ENCODE measurements at places on chromosomes 4 and X.
A peak's percentile ranks its signal among the peaks of the same experiment; 100 is the strongest.

- DNase-seq: peak; percentile 69
These were observed 34.0 kb upstream of the GRPEL1 start for GRCh38 chr4:7101692-7102515.

DNA sequence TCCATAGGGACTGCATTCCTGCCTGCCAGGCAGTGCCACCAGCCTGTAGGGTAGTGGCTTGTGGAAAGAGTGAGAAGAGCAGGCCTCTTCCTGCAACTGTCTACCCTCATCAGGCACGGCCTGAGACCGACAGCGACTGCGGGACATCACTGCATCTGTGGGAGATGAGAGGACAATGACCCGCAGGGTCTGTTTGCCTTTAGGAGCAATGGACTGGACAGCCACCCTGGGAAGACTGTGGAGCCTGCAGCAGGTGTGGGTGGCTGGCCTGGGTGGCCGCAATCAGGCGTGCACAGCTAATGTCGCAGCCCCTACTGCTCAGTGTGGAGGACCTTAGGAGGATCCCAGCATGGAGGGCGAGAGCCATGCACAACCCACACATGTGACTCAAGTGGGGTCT lies 227.9 kb downstream of the PTTG2 start:
- DNase-seq: no peak

GRCh38 chrX:106932960-106933537 lies 12.8 kb downstream of the CLDN2 start:
- no peak for DNase-seq

DNA sequence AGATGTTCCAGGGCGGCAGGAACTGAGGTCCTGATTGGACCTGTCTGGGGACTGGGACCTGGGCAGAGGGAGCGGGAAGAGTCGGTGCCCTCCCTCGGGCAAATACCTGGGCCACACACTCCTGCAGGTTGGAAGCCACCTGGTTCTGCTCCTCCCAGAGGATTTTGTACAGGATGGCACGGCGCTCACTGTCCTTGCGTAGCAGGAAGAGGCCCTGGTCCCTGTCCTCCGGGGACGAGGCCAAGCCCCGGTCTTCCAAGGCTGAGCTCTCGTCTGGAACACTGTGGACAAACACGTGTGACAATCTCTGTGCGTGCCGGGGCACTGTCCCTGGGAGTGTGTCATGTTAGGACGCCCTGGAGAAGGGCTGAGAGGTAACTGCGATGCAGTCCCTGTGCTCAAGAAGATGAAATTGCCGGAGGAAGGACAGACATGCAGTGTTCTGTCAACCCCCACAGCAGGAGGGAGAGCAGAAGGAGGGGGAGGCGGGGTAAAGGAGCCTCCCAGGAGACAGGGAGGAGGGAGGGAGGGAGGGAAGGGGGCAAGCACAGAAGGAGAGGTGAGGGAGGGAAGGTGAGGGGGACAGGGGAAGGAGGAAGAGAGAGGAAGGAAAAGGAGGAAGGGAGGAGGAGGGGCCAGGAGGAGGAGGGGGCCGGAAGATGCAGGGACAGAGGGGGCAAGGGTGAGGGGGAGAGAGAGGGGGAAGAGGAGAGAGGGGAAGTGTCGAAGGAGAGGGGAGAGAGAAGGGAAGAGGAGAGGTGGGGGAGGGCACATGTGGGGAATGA lies 29.0 kb downstream of the PDHA1 start:
- DNase-seq: no peak

DNA sequence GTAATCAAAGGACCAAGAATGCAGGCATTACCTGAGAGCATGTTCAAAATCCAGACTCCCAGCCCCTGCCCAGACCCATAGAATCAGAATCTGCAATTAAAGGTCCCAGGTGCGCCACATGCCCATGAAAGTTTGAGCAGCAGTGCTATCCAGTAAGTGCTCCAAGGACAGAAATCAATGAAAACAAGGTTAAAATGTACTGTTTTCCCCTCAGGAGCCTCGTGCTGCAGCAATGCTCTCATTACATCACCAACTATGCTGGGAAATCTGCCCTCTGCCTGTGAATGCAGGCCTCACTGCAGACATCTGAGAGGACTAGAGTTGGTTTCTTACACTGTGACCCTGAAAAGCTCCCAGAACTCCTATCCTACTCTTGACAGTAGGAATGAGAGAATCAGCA lies 21.1 kb downstream of the ANXA5 start:
- DNase-seq: no peak

- no peak for DNase-seq
These were observed 152.5 kb upstream of the STX18 start for GRCh38 chr4:4694296-4694772.

DNA sequence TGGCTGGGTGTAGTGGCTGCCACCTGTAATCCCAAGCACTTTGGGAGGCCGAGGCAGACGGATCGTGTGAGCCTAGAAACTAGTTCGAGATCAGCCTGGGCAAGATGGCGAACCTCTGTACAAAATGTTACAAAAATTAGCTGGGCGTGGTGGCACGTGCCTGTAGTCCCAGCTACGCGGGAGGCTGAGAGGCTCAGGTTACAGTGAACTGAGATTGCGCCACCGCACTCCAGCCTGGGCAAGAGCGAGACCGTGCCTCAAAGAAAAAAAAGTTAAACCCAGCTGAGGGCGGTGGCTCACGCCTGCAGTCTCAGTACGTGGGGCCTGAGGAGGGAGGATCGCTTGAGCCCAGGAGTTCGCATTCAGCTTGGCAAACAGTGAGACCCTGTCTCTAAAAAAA lies 1.1 kb downstream of the TKTL1 start:
- no peak for DNase-seq

DNA sequence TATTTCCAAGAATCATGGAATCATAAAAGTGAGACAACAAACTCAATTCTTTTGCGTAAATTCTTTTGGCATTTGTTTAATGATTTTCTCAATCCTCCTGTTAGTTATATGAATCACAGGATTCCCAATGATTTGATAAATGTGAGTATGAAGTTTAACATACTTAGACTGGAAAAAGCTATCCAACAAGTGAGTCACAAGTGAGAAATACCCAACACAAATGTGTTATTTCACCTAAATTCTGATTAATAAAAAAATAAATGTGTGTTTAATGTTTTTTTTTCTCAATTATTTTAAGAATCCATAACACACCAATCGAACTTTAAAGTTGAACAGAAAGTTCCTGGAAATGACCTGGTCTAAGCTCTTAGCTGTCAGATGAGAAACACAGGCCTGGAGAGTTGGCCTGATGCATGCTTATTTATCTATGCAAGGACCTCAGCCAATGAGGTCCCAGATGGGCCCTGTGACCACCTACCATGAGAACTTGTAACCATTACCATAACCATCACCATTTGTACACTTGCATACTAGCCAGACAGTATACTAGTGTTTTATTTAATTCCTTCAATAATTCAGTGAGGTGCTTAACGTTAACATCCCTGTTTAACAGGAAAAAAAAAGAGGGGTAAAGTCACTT lies 386.7 kb downstream of the SPRY1 start:
- no peak for DNase-seq

DNA sequence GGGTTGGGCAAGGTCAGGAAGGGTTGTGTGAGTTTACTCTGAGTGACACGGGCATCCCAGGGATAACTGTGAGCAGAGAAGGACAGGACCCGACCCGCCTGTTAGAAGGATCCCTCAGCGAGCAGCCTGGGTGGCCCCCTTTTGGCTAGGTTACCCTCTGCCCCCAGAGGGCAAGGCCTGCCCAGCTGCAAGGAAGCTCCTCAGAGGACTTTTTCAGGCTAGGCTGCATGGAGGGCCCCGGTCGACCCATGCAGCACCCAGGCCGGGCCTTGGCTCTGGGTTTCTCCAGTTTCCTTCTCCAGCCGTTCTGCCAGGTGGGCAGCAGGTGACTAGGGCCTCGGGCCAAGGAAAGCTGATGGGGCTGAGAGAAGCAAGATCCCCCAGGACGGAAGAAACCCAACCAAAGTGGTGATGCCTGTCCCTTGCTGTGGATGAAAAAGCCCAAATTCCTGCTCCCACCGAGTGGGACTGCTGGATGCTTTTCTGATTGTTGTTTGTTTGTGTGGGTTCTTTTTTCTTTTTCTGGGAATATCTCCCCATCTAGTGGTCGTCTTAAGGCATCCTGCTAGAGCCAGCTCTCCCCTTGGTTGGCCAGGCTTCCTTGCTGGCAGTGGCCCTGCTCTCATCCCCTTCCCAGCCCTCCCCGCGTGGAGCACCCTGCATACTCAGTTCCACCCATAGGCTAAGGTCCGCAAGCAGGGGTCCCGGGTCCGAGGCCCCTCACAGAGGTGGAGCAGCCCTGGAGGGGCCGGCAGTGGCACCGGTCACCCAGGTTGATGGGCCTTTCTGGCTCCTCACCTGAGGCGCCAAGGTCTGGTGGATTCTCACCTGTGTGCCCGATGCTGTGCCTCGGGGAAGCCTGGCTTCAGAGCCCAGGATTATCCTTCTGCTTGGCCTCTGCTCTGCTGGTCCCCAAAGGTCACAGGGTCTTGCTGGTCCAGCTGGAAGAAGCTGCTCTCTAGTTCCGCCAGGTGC lies 1.8 kb downstream of the ZFP92 start:
- DNase-seq: no peak

- DNase-seq: no peak
These were observed 164.0 kb upstream of the FGF13 start for GRCh38 chrX:138875472-138875871.

DNA sequence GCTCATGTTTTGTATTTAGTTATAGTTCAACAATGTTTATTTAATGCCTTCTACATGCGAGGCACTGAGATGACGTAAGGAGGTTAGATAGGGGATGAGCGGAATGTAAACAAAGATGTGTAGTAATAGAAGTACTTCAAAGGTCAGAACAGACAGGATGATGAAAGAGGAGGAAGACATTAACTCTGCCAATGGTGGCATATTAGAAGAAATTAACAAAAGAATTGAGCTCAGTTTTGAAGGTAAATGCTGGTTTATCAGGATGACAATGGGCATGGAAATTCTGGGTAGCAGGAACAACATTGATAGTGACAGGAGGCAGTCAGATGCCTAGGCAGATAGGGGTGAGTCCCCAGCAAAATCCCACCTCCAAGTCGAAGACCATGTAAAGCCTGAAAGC lies 62.3 kb upstream of the PGRMC2 start:
- DNase-seq: no peak

DNA sequence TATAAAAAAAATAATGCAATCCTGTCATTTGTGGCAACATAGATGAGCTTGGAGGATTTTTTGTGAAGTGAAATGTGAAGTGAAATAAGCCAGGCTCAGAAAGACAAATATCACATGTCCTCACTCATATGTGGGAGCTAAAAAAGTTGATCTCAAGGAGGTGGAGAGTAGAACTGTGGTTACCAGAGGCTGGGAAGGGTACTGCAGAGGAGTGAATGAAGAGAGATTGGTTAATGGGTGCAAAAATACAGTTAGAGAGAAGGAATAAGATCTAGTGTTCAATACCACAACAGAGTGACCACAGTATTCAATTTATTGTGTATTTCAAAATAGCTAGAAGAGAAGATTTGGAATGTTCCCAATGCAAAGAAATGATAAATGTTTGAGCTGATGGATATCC lies 13.4 kb upstream of the ZCCHC18 start:
- DNase-seq: no peak

- no peak for DNase-seq
These were observed 53.9 kb downstream of the IRF2 start for GRCh38 chr4:184420402-184420801.

- no peak for DNase-seq
These were observed 213.1 kb upstream of the FAT1 start for GRCh38 chr4:186936496-186937375.

- peak; percentile 95 for DNase-seq
These were observed at the start of the genes OFD1 and TRAPPC2 for GRCh38 chrX:13734278-13735172. Gene OFD1 (plus strand): TSS chrX:13734748. CDS start chrX:13735072, 324 bp downstream. Gene TRAPPC2 (minus strand): TSS chrX:13734620. CDS start chrX:13719963, 14,657 bp downstream.

DNA sequence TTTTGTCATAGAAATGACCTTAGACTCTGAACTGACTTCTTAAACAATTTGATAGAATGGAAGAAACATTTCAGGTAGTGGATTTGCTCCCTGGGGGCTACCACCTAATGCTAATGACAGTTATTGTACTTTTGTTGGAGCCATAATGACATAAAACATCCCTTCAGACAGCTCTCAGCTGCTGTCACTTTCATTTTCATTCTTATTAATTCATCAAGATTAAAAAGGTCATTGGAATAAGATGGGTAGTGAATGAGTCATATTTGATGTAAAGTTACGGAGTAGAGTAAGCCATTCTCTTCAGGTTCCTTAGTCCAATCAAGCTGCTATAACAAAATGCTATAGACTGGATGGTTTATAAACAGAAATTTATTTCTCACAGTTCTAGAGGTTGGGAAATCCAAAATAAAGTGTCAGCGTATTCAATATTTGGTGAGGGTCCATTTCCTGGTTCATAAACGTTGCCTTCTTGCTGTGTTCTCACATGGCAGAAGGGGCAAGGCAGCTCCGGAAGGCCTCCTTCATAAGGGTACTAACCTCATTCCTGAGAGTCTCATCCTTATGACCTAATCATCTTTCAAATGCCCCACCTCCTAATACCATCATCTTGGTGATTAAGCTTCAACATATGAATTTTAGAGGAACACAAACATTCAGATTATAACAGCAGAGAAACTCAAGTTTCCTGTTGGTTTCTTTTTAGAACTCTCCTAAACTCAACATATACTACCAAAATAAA lies 268.5 kb downstream of the ARAP2 start:
- no peak for DNase-seq

DNA sequence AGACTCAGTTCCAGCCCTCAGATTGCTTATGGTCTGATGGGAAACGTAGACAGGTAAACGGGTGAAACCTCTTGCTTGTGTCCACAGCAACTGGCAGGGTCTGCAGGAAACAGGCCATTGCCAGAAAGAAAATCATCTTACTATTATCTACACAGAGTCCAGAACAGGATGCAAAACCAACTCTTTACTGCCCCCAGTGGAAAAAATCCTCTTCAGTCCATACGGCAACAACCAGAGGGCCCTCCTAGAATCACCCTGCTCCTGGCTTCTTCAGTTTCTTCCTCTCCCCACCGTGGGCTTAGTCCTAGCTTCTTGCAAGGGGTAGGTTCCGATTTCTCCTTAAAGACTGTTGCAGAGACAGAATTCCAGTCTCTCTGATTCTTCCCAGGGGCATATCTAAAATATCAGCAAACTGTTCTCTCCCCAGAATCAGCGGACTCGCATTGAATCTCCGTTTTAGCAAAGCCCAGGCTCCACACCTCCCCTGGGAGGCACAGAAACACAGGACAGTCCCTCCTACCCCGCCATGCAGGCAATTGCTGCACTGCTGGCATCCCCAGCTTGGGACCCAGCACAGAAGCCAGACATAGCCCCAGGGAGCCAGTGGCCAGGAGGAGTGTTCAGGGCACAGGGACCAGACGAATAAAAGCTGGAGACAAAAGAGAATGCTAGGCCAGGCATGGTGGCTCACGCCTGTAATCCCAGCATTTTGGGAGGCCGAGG lies 41.0 kb upstream of the SH3RF1 start:
- peak; percentile 60 for DNase-seq

- no peak for DNase-seq
These were observed 852 bp upstream of the WDR44 start for GRCh38 chrX:118345045-118345463.

DNA sequence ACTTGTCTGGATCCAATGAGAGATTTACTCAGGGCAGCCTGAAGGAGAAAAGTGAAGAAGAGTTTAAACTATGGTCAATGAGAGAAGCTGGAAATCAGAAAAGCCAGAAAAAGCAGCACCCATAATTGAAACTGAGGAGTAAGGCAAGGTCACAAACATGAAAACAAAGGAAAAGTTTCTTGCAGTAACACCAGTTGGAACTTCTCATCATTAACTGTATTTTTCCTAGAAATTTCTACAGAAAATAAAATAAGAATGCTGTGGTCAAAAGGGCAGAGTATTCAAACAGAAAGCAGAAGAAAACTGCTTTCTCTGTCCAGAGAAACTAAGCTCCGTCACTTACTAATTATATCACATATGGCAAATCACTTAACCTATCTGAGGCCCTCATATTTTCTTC lies 102.2 kb downstream of the OR13H1 start:
- DNase-seq: no peak
